ENCODE measurements at places on chromosomes 5 and 9. TPM values are rescaled to one million over a fixed set of nuclear protein-coding genes. Genes with fewer than 3 reads are reported as not detected.

The SPINK13 gene
- not detected for total RNA-seq

The GRM6 gene
- not detected for total RNA-seq

The RGMB gene
- 22.3 TPM for total RNA-seq

The IFNK gene
- not detected for total RNA-seq

The MYMK gene
- total RNA-seq = not detected

The SCGB3A2 gene
- total RNA-seq = not detected

The GNAQ gene
- 18.6 TPM for total RNA-seq

The IL13 gene
- not detected for total RNA-seq

The LHX3 gene
- total RNA-seq = not detected

The DNM1 gene
- 1.5 TPM for total RNA-seq

The FAM170A gene
- total RNA-seq = not detected

The PLPP7 gene
- not detected for total RNA-seq

The ZNF879 gene
- 1.3 TPM for total RNA-seq

The HSPB3 gene
- not detected for total RNA-seq

The AFAP1L1 gene
- 14.5 TPM for total RNA-seq

The LCN15 gene
- not detected for total RNA-seq

The IL33 gene
- total RNA-seq = 17.4 TPM

Measured in airway epithelial cell (primary cell).